ENCODE measurements at places on chromosomes 7 and 10.

DNA sequence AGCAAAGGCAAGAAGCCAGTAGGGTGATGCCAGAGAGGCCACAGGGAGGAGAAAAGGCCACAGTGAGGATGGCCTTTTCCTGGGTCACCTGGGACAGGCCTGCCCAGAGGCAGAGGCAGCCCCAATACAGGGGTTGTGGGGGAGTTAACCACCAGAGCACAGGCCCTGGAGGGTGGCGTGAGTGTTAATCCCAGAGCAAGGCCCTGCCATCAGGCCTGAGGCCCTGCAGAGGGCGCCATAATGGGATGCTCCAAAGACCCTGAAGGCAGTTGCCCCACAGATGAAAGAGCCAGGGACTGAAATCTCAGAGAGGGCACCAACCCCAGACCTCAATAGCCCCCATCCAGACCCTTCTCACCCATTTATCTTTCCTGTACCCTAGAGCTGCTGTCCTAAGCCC is 23.9 kb downstream of the SLC13A4 start:
- peak; percentile 5 for DNase-seq

DNA sequence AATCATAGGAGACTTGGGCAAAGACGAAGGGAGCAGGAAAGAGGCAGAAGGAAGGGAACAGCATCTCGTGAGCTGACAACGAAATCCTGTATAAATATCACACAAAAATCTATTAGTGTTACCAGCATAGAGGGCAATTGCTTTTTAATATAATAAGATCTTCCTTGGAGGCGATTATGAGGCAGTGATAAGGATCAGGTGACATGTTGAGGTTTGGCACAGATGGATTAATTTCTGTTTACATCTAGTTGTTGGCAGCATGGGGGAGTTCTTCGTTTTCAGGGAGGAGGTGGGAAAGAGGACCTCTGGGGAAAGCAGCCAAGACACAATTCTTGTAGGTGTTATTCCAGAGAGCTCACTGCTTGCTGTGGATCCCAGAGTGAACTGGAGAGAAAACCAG is 163.8 kb downstream of the PLXNA4 start:
- DNase-seq = no peak

GRCh38 chr10:62610649-62611229 is 193.8 kb upstream of the ADO start:
- DNase-seq = peak; percentile 67

DNA sequence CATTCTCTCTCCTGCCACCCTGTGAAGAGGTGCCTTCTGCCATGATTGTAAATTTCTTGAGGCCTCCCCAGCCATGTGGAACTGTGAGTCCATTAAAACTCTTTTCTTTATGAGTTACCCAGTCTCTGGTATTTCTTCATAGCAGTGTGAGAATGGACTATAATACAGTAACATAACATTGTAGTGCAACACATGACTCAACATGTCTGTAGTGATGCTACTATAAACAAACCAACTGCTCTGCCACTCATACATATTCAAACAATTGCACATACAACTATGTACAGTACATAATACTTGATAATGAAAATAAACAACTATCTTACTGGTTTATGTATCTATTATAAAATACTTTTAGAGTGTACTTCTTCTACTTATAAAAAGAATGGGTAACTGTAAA is 7.1 kb downstream of the ATOH7 start:
- DNase-seq = no peak

DNA sequence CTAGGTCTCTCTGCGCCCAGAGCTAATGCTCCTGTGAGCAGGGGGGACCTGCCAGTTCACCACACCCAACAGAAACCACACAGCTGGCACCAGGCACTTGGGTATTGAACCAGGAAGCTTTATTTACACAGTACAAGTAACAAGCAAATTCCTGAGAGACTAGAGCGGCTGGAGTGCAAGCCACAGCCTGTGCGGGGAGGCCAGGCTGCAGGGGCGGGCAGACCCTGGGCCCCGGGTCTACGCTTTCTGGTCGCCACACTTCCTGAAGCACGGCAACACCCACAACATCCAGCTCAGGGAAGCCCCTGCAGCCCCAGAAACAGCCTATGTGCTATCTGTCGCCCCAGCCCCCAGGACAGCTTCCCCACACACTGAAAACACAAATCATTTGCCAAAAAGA is 125.0 kb downstream of the FAM53B start:
- no peak for DNase-seq

- DNase-seq = no peak
These were observed 19.1 kb downstream of the SEMA3A start for GRCh38 chr7:84175461-84175860.

DNA sequence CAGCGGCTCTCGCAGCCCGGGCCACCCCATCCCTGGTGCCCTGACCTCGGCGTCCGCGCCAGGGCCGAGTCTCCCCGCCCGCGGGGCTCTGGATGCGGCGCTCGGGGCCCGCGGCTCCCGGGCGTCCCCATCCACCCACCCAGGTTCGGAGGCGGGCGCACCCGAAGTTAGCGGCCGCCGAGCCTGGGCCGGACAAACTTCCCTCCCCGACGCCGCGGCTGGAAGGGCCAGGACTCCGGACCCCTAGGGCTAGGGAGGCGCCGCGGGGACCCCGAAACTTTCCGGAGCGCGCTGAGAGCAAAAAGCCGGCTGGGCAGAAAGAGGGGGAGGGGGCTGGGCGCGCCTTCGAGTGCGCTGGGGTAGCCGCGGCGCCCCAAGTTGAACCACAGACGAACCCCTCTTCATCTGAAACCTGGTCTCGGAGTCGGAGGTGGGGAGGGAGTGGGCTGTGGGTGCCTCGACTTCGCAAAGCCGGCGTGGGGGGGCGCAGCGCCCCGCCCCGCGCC is 3.7 kb upstream of the ELFN1 start:
- DNase-seq = no peak

DNA sequence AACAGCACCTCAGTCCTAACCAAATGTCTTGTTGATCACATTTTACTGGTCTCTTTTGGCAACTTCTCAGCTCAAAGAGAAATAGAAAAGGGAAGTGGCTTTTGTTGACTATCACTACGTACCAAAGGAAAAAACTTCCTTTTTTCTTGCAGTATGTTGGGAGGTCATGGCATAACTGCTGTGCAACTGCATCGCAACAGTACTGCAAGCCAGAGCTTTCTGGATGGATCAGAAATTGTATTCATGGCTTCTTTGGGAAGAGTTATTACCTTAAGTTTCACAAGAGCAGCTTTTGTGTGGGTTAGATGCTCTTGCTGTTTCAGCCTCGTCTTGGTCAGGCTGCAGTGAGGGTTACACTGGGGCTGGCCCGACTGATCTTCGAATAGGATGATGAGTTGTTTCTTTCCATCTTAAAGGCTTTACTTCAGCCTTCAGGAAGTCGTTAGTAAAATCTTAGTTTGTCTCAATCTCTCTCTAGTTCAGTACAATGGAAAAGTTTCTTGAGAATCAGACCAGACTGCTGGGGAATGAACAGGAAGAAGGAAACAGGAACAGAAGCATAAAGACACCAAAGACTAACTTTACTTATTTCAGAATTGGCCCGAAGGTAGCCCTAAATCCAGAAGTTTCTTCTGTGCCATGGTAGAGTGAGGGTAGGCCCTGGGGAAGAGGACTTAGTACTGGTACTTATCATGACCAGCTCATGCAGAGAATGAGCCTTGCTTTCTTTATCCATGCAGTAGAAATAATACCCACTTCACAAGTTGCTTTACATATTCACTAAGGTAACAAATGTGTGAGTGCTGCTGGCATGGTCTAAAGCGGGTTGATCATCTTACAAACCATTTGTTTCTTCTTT is 153.6 kb downstream of the CELF2 start:
- peak; percentile 49 for DNase-seq

DNA sequence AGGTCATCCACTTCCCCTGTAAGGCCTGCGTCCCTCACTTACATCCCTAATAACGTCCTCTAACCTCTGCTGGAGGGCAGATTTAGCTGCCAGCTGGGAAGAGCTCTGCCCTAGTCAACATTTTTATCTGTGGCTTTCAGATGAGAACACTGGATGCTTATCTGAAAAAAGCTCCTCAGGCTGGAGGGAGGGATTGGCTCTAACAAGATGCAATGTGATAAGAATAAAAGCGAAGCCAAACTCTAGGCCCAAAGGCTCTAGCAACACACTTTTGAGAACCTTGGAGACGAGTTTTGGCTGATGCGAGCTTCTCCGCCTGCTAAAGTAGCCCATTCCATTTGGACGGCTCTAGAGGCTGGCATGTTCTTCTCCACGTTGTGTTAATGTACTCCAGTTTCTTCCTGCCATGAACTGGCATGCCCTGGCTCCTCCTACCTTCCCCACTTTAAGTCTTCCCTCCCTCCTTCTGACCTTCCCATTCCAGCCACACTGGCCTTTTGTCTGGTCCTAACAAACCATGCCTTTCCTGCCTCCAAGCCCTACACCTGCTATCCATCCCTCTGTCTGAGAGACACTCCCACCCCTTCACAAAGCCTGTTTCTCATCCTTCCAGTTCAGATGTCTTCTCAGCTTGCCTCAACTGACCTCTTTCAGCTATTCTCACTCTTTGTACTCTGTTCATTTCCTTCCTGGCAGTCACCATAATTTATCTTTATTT is 62.5 kb upstream of the ATRNL1 start:
- DNase-seq = no peak

DNA sequence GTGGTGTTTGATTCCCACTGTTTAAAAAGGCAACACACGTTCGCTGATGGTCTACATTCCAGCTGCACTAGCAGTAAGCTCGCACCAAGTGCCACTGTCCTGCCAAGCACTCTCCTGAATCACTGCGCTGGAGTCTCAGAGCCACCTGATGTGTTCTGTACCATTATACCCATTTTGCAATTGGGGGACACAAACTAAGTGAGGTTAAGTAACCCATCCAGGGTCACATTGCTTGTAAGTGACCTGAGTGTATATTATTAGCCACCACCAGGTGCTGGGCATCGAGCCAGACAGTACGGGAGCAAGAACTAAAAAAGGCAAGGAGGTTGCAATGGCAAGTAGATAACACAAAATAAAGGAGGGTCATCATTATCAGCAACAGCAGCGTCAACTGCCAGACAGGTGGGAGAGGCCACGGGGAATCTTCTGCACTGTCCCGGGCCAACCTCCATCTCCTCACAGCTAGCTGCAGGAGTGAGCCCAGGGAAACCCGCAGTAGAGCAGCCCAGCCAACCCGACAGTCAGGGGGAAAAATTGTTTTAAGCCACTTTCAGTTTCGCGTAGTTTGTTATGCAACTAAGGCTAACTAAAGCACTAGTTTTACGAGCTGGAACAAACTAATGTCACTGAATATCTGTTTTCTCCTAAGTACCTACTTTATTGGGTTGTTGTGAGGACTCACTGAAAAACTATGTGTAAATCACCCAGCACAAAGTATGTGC is 712 bp upstream of the CPVL start:
- no peak for DNase-seq

DNA sequence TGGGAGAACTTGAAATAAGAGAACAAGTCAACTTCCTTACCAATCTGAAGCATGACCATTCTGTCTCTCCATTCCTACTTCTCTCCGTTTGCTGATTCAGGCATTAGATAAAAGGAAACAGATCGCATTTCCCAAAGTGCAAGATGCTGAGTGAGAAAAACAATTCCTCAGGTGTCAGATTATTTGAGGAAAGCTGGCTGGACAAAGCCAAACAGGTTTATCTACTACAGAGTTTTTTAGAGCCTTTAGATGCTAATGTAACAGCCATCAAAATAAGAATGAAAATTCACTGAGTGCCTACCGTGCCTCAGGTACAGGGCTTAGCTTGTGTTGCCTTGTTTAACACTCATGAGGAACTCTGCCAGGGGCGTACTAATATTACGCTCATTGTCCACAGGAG is 135.9 kb upstream of the MBL2 start:
- no peak for DNase-seq

DNA sequence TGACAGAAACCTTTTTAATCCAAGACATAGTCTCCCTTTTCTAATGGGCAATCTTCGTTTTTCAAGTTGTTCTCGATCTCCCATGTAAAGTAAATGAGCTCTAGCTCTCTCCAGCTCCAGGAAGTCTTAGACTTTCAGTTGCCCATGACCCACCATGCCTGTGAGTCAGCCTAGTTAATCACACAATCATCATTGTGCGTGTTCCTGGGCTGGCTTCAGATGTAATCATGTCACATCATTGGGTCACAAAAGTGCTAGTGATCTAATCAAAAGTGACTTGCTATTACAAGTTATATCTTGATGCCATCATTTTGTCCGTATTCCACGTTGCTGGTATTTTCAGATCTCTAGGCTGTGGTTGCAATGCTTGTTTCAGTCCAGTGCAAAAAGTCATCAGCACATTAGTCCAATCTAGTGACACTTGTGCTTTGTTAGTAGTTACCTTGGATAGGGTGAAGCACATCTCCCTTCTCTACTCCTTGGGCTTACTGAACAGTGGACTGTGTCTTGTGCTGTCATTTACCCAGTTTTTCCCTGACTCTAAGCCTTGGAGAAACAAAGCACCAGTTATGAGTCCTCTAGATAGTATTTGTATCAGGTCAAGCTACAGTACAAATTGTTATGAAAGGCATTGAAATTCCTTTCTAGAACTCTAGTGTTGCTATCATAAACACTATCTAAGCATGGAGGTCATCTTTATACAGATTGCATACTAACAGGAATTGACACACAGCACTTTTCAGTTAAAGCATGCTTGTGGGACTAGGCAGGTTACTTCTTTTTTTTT is 316.6 kb downstream of the GFRA1 start:
- no peak for DNase-seq

DNA sequence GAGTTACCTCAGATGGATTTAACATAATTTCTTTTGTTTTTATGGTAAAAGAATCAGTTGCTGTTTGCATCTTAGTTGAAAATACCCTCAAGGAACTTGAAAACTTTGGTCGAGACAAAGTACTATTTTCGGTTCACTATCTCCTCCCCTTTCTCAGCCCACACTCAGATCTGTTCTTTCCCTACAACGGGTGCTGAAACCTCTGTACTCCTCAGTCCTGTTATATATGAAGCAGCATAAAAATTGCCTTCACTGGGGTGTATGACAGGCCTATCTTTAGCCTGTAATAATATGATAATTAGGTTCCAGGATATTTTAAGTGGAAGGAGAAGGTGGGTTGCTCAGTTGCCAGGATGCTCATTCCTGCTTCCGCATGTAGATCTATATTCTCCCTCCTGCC is 105.2 kb upstream of the NOBOX start:
- DNase-seq = no peak

GRCh38 chr7:67854221-67855178 is 857.9 kb downstream of the TYW1 start:
- no peak for DNase-seq
